COLO829 (cell line): ENCODE measurements at places on chromosomes 6 and 20.
A peak's percentile ranks its signal among the peaks of the same experiment; 100 is the strongest.

GRCh38 chr6:25346064-25346463 lies 66.9 kb downstream of the CARMIL1 start:
- DNase-seq, result no peak

DNA sequence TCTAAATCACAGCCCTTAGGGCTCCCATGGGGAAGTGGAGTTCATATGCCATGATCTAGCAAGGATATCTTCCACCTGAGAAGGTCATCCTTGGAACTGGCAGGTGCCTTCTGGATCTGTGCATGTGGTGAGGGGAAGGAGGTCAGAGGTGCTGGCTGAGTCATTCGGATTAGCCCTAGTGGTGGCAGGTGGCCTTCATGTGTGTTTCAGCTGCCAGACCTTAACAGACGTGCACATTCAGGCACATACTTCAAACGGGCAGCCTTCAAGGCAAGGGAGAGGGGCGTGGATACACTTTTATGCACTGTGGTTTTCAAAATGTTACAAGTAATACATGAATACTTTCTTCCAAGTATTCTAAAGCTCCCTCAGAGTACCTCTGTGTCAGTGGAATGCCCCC lies 51.2 kb downstream of the BMP6 start:
- DNase-seq, result no peak

- no peak for DNase-seq
Measured at GRCh38 chr6:49563006-49563886, 12.8 kb downstream of the C6orf141 start.

DNA sequence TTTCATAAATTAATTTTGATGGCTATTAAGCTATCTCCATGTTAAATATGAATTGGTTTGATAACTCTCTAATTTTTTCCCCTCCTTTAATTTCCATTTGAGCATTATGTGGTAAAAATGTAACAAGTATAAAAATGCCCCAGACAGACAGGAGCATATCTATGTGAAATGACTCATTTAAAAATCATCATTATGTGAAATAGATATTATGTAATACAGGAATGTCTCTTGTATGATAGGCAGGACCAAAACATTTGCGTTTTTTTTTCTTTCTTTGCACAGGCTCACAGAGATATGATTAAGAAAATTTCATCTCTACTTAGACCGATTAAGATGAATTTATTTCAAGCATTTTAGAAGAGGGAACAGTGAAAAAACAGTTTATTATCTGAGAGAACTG lies 95.8 kb downstream of the AKAP7 start:
- no peak for DNase-seq

GRCh38 chr6:121670511-121670910 lies 235.1 kb downstream of the GJA1 start:
- DNase-seq, result no peak

- no peak for DNase-seq
Measured at GRCh38 chr20:45835825-45836224, 2.2 kb downstream of the SNX21 start.

GRCh38 chr20:55140631-55141030 lies 665.2 kb downstream of the DOK5 start:
- DNase-seq, result no peak

- no peak for DNase-seq
Measured at GRCh38 chr6:82842721-82843120, 222.9 kb downstream of the UBE3D start.

GRCh38 chr6:42047790-42048405 lies 2.4 kb upstream of the TAF8 start:
- DNase-seq, result no peak

DNA sequence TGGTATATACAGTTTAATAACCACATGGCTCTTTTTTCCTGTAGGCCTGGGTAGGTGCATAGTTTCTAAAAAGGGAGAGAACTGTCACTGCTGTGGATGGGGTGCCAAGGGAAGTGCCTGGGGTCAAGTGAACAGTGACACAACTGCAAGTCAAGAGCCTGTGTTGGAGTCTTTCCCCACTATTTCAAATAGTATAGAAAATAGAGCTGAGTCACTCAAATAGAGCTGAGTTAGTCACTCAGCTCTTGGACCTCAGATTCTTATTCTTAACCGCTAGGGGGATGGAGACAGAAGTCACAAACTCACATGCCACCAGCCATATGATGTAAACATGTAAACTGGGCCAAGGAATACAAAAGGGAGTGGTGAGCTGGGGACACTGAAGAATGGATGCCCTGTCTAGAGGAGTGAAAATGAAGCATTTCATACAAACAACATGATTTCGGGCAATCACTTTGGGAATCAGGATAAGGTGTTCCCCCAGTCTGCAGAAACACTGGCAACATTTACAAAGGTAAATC lies 2.1 kb downstream of the NQO2 start:
- peak; percentile 81 for DNase-seq
